ENCODE measurements at places on chromosomes 5 and 9.

GRCh38 chr9:128128836-128129590, 1.5 kb upstream of the PTGES2 start:
- DNase-seq, result no peak

DNA sequence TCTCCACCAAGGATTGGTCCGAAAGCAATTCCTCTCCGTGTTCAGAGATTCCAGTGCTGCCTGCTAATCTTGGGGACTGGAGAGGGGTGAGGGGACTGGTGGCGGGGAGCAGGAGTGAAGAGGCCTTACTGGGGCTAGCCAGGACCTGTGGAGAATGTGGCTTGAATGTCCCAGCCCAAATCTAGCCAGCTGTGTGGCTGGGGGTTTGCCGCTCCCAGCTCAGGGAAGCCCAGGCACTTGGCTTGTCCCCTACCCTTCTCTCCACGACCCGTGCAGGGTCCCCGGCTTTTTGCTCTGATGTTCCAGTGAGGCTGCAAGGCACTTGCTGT, 2.4 kb downstream of the N4BP3 start:
- DNase-seq, result no peak

- DNase-seq, result no peak
These were observed 101.7 kb downstream of the GDNF start for GRCh38 chr5:37738057-37738691.

DNA sequence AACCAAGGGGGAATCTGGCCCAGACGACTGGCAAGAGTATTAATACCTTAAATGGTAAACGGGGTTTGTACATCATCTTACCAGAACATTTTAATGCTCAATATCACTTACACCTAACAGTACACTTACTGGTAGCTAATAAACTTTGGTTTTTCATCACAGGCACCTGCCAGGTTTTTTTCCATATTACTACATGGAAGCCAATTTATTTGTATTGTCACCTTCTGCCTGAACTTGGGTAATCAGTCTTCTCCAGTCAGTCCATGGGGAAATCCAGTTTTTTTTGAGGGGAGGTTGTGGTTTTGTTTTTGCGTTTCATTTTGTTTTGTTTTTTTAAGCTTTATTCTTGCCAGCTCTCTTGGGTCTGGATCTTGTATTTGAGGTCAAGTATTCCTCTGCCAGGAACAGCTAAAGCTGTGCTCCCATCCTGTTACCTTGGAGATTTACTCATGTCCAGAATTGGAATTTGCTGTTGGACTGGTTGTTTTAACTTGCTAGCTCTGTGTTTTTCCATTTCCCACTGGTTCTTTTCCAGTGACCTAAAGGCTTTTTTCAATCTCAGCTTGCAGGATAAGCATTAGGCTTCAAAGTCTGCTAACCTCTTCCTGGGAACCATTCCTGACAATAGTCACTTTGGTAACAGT, 11.1 kb upstream of the NADK2 start:
- no peak for DNase-seq

- DNase-seq, result no peak
These were observed 9.8 kb upstream of the PDE8B start for GRCh38 chr5:77200663-77201062.

GRCh38 chr5:116738239-116738614, 163.6 kb upstream of the SEMA6A start:
- no peak for DNase-seq

GRCh38 chr9:31908158-31908890, 476.1 kb upstream of the ACO1 start:
- no peak for DNase-seq

DNA sequence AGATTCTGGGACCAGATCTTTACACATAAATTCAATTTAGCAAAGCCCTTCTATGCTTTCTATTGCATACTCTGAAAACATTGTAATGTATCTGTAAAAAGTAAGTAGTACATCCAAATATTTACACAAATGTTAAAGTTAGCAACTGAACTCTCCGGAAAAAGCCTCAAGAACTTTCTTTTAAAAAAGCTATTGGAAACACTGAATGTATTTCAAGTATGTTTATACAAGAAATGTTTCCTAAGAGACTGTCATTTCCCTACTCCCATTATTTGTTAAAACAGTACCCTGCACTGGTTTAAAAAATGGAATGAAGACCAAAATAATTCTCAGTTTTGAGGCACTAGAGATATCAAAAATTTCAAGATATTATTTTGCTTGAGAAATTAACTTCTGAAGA, 44.8 kb upstream of the TRIM36 start:
- DNase-seq, result no peak
